Esophagus (tissue), 2 donors: ENCODE measurements at places on chromosomes 5 and 9. TPM values are rescaled to one million over a fixed set of nuclear protein-coding genes. Genes with fewer than 3 reads are reported as not detected.

Gene ROPN1L
- polyA plus RNA-seq: 0.11 TPM

Gene SPINK6
- polyA plus RNA-seq: 0.06 TPM

Gene PGM5
- polyA plus RNA-seq: 5.3 TPM

Gene SECISBP2
- polyA plus RNA-seq: 16.0 TPM

Gene GFI1B
- 0.02 TPM for polyA plus RNA-seq

Gene GADD45G
- 13.5 TPM for polyA plus RNA-seq

Gene ANKRD18B
- polyA plus RNA-seq: 1.6 TPM

Gene MROH2B
- polyA plus RNA-seq: not detected

Gene FGF18
- 0.18 TPM for polyA plus RNA-seq

Gene SURF6
- 21.7 TPM for polyA plus RNA-seq

Gene HAVCR1
- polyA plus RNA-seq: not detected

Gene SLC45A2
- not detected for polyA plus RNA-seq

Gene PCDHA4
- polyA plus RNA-seq: 0.05 TPM

Gene FAM200C
- 1.9 TPM for polyA plus RNA-seq

Gene HK3
- polyA plus RNA-seq: 1.6 TPM

Gene PFN3
- polyA plus RNA-seq: 0.21 TPM

Gene C9orf153
- 0.14 TPM for polyA plus RNA-seq

Gene SLC6A7
- polyA plus RNA-seq: not detected

Gene ANKRD20A1
- 5.2 TPM for polyA plus RNA-seq

Gene PAEP
- polyA plus RNA-seq: not detected

Gene OR1Q1
- not detected for polyA plus RNA-seq

Gene PRR16
- polyA plus RNA-seq: 0.38 TPM

Gene CXCL14
- 199 TPM for polyA plus RNA-seq

Gene NR2F1-AS1
- polyA plus RNA-seq: 3.4 TPM

Gene LRRC19
- not detected for polyA plus RNA-seq

Gene SLC36A3
- not detected for polyA plus RNA-seq

Gene CCDC127
- 1.4 TPM for polyA plus RNA-seq

Gene OTULINL
- 1.4 TPM for polyA plus RNA-seq

Gene CORO2A
- polyA plus RNA-seq: 9.0 TPM

Gene STING1
- polyA plus RNA-seq: 18.5 TPM

Gene PLPP7
- polyA plus RNA-seq: 0.73 TPM

Gene CBY3
- 0.12 TPM for polyA plus RNA-seq

Gene INSL6
- not detected for polyA plus RNA-seq

Gene ZNF189
- 5.2 TPM for polyA plus RNA-seq

Gene CD72
- polyA plus RNA-seq: 0.26 TPM
